ENCODE measurements at places on chromosomes 7 and 10.
A peak's percentile ranks its signal among the peaks of the same experiment; 100 is the strongest.

DNA sequence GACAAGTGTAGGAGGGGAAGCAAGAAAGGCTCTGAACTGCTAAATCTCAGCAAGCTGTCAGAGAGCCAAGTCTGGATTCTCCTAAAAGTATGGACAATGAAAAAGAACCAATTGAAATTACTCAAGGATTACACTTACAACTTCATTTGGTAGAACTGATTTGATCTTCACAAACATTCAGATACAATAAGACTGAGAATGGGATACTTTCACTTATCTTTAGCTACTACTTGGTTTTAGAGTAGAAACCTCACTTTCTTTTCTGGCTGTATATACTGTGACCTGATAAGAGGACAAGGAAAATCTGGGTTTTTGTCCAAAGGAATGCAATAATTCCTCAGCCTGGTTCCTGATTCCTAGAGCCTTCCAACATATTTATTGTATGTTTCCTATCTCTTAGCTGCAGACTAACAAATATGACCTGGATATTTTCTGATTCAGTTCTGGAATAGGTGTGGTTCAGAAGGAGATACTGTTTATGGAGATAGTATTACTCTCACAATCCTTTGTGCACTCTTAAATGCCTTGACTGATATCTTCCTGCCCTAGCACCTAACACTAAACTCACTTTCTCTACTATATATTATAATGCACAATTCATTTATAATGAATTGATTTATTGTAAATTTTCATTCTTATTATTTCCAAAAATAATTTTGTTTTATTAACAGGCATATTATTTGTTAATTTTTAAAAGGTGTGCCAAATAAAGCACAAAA is 7.3 kb downstream of the SEMA3A start:
- no peak for DNase-seq

GRCh38 chr10:10869592-10869991 is 148.1 kb upstream of the CELF2 start:
- DNase-seq = no peak

DNA sequence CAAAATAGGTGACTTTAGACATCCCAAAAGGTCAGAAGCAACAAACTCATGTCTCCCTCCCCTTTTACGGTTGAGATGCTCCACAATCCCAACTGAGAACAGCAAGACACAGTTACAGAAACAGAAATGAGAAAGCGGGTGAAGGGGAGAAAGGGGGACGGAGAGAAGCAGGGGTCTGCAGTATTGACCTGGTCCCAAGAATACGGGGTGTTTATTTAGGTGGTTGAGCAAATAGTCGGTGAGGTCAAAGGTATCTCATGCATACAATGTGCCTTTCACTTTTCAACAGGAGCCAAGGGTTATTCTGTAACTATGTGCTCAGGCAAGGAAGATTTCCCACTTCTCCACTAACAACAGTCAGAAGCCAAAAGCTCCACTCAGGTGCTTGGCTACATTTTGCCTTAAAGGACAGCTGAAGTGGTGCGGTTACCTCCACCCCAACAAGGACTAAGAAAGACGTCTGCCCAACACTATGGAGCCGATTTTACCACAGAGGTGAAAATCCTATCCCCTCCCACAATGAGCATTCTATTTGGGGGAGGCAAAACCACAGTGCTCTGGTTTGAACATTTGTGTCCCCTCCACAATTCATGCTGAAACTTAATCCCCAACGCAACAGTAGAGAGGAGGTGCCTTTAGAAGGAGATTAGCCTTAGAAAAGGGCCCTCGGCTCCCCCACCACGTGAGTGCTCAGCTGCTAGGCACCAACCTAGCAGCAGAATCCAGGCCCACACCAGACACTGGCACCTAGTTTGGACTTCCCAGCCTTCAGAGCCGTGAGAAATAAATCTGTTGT is 77.9 kb downstream of the PARD3 start:
- DNase-seq = no peak

GRCh38 chr10:101693978-101694673 is 844 bp downstream of the FBXW4 start:
- no peak for DNase-seq

- no peak for DNase-seq
Observed at GRCh38 chr7:92466682-92467081, 11.1 kb downstream of the ERVW-1 start.

DNA sequence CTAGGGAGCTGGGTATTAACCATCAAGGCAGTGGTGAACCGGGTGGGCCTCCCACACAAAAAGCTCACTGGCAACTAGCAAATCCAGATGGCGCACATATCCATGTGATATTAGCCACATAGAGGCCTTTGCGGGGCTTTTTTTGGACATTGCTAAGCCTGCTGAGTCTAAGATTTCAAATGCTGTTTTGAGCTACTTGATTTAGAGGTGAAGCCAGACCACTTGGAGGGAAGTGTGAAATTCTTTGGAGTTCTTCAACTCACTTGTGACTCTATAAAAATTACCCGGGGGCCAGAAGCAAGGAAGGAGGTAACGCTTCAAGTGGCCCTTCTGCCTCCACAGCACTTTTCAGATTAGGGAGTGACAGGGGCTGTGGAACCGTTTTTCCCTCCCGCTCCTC is 619.8 kb upstream of the GALNT17 start:
- peak; percentile 70 for DNase-seq

DNA sequence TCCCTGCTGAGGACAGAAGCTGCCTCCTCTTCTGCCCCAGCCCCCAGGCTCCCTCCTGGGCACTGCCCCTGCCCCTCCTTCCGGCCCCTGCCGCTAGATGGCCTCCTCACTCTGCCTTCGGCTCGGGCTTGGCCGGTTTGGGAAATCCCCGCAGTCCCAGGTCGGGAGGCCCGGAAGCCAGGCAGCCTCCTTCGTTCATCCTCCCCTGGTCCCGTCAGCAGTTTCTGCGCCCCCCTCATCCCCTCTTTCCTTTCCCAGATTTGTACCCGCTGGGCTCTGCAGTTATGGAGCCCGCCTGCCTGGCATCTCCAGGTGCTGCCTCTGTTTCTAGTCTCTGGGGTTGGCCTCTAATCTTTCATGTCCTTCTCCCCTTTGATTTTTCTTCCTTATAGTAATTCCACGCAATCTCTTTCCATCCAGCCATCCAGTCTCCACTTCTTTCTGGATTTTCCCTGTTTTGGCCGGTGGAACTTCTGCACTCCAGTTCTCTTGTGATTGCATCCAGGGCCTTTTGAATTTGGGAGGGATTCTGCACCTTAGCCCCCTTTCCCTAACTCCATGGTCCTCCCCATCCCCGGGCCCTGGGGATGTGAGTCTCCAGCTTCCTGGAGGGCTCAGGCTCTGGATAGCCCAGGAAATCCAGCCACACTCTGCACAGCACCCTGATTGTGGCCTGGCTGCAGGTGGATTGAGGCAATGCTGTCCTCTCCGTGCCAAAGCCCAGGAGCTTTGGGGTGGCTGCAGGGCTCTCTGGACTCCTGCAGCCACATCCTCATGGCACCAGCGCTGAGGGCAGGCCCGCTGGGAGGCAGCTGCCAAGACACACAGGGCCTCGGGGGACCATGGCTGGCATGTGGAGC is 3.3 kb upstream of the SHH start:
- DNase-seq = no peak

DNA sequence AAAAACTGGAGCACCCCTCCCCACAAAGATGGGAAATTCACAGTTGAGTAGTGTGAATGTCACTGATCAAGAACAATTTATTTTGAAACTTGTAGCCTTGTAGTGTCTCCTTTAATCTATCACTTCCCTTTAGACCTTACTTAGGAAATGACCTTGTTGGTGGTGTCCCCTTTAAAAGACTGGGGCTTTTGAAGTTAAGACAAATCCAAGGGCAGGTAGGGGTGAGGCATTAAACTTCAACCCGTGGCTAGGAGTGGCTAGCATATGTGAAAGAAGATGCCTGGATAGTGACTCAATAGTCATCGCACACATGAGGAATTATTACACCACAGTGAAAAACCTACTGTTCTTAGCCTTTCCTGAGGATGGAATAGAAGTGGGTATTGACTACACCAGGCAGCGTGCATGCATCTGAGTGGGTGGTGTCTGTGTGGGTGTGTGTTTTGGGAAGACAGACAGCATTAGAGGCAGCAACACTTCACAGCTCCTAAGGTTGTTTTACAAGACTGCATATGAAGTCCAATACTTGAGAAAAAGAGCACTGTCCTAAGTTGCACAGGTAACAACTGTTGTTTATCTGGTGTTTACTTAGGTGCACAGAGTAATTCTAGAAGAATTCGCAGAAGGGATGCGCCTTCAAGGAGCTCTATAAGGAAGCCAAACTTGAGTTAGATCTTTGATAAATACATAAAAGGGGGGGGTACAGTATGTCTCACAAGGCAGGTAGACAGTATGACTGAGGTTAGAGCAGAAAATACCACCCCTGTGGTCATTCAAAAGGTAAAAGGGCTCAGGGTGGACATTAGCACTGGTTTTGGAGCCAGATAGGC is 32.9 kb downstream of the ABLIM1 start:
- DNase-seq = no peak

DNA sequence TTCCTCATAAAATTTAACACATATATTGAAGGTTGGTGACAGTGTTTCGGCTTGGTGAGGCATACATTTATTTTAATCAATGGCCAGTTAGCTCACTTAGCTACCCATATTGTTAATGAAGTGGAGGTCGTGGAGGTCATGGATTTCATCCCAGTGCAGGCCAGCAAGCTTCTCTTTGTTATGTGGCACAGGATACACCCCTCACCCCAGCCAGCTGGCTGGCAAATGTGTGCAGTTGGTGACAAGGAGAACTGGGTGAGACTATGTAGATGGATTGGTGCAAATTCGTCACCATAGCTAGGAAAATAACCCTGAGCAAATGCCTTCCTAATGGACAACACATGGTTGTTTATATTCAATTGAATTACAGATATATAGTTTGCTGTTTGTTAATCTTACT is 50.5 kb upstream of the FOXP2 start:
- no peak for DNase-seq

DNA sequence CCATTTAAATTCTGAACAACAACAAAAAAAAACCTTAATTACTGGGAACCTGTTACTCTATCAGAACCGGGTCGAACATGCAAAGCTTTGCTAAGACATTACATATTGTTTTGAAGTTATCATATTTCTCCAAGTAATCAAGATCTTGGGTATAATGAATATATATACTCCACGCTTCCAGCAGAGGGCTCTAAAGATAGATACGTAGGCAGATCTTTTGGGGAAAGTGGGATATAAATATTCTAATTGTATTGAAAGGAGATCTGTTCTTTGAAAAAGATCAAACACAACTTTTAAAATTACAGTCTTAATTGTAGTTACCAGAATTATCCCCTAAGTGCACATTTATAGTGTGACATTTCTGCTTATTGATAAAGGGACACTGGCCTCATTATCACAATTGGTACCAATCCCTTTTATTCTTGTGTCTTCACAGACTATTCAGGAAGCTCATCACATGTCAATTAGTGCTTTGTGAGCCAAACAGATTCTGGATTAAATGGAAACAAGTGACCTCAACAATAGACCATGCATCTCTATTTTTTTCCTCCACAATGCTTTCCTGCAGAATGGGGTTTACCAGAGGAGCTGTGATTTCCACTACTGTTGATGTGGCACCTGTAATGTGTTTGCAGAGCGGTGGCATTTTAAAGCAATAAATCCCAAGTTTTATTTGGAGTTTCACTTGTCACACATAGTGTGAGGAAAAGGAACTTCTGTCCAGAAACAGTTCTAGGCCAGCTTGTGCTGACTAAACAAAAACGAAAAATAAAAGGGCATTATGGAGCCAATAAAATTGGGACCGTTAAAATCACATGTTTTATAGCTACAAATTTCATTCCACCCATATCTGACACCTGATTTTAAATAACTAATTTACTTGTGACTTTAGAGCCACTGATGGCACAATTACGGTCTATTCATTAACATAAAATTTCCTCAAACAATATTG is 122.4 kb downstream of the CTTNBP2 start:
- DNase-seq = no peak

GRCh38 chr10:59582058-59582457 is 127.6 kb downstream of the SLC16A9 start:
- DNase-seq = no peak

- DNase-seq = no peak
Observed at GRCh38 chr10:4473977-4474376, 352.0 kb upstream of the AKR1E2 start.

DNA sequence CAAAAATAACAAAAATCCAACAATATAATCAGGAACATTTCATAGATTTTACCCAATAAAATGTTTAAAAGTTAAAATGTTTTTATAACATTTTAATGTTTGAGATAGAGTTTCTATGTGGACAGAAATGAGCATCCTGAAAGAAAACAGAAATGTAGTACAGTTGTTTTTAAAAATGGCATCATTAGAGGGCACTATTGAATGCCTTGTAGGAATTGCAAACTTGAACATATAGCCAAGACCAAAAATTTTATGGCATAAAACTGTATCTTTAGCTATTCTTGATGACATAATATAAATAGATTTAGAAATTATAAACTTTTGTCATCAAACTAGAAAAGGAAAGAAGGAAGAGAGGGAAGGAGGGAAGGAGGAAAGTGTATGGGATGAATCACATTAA is 1372.7 kb downstream of the GATA3 start:
- no peak for DNase-seq

DNA sequence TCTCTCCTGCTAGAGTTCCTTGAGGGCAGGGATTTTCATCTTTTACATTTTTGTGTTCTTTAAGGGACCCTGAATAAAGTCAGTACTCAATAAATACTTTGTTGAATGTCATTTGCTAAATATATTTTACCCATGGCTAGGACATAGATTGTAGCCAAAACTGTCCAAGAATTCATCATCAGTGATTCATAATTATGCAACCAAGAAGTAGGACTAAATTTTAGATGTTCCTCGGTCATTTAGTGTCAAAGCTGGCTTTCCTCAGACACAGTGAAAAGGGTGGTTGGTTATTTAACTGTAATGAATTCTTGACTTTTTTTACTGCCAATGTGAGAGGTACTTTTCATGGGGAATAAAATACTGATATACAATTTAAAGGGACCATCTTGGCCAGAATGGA is 3.3 kb downstream of the NUDT13 start:
- DNase-seq = no peak

GRCh38 chr10:52213321-52213752 is 100.7 kb upstream of the DKK1 start:
- DNase-seq = no peak

DNA sequence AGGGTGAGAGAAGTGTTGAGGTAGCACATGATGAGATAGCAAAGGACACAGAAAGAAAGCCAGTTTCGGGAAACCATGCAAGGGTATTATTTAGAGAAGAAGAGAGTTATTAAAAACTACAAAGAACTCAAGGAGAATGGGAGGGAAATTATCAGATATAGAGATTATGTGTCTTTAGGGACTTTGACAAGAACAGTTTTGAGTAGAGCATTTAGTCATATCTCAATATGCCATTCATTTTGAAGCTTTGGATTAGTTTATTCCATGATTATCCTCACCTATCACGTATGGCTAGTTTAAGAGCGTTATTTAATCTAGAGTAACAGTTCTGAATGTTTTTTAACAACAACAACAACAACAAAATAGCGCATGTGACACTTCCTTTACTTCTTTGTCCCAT is 409.4 kb downstream of the EXOC4 start:
- DNase-seq = no peak

GRCh38 chr7:154299736-154300135 is 247.5 kb downstream of the DPP6 start:
- no peak for DNase-seq
